Activated CD4-positive, alpha-beta T cell treated with anti-CD3 and anti-CD28 coated beads for 36 hours (primary cell): ENCODE measurements at places on chromosomes 6 and 20. TPM values are rescaled to one million over a fixed set of nuclear protein-coding genes. Genes with fewer than 3 reads are reported as not detected.

Gene SMPDL3A
- not detected for total RNA-seq

Gene ACTR5
- 8.4 TPM for total RNA-seq

Gene SDCBP2
- 3.2 TPM for total RNA-seq

Gene OOEP
- total RNA-seq: 0.55 TPM

Gene BEND3
- total RNA-seq: 5.5 TPM

Gene CALHM5
- total RNA-seq: not detected

Gene PACSIN1
- total RNA-seq: 0.07 TPM

GRCh38 chr20:19628570-19629134 is 129.4 kb upstream of the RIN2 start:
- H3K4me1 ChIP-seq: peaks cover 2% of the 10 kb centered on the region
- peak; percentile 72 for DNase-seq
- H3K27ac ChIP-seq: peak overlapping the region; percentile 45
- no peaks in the 10 kb centered on the region for H3K36me3 ChIP-seq

DNA sequence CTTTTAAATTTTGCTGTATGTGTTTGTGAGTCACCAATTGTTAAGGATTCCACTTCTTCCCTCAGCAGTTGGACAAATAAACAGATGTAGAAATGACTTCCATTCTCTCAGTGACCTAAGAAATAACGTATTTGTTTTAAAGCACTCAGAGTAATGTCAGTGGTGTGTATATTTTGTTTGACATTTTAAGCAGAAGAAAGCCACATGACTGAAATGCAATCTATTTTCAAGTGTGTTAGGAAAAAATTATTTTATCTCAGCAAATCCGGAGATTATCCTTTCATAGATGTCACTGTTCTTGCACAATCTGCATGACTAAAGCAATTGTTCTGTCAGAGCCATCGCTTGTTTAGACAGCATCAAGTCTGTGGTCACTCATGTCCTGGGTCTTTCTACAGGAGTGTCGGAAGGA is 77.1 kb downstream of the JAG1 start:
- no peak overlapping the region for H3K27ac ChIP-seq
- H3K36me3 ChIP-seq: peaks cover 24% of the 10 kb centered on the region
- no peak overlapping the region for H3K4me3 ChIP-seq
- no peaks in the 10 kb centered on the region for H3K27me3 ChIP-seq

DNA sequence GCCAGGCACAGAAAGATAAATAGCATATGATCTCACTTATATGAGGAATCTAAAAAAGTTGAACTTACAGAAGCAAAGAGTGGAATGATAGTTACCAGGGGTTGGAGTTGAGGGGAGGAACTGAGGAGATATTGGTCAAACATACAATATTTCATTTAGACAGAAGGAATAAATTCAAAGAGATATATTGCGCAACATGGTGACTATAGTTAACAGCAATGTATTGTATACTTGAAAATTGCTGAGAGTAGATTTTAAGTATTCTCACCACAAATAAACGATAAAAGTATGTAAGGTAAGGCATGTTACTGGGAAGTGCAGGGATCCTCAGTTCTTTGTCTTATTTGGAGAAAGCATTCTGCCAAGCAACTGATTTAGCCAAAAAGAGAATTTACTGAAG is 171.9 kb downstream of the LMBRD1 start:
- no peaks in the 10 kb centered on the region for H3K4me1 ChIP-seq
- H3K27ac ChIP-seq: no peak overlapping the region
- no peaks in the 10 kb centered on the region for H3K36me3 ChIP-seq
- DNase-seq: no peak
- no peak overlapping the region for H3K4me3 ChIP-seq

DNA sequence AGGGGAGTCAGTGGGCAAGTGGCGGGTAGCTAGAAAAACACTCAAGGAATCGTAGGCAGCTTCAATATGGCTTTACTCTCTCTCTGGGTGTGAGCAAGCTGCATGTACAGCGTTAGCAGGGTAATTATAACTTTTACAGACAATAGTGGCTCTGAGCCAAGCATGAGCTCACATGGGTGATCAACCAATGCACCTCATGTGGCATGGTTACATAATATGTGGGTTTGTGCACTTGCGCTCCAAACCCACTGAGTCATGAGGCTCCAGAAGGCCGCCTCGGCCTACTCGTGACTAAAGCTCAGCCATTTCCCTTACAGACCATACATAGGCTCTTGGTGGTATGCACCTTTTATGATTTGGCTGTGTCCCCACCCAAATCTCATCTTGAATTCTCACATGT is 78.4 kb upstream of the FBXL4 start:
- H3K27ac ChIP-seq: no peak overlapping the region
- H3K36me3 ChIP-seq: peaks cover 4% of the 10 kb centered on the region
- H3K4me1 ChIP-seq: no peaks in the 10 kb centered on the region
- no peaks in the 10 kb centered on the region for H3K27me3 ChIP-seq

DNA sequence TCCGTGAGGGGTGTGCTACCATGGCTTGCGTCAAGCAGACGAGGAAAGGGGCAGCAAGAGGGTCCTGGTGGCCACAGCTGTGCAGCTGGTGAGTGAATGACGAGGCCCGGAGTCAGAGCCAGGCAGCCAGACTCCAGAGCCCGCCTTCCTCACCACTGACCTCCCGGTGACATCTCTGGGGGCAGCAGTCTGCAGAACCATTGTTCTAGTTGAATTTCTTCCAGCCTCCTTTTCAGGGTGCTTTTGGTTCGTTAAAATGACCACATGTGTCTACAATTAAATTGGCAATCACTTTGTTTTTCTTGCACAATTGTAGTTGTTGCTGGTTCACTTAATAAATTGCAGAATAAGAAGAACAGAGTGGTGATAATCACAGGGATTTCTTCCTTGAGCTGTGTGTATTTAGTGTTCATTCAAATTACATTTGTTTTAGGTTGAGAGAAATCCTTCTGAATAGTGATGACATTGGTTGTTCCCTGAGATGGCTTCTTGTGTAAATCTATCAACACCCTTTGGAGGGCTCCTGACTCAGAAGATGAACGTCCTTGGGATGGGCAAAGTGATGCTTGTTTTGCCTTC is 96.4 kb downstream of the TULP4 start:
- DNase-seq: no peak
- no peaks in the 10 kb centered on the region for H3K27me3 ChIP-seq
- H3K4me1 ChIP-seq: peaks cover 2% of the 10 kb centered on the region
- H3K4me3 ChIP-seq: no peak overlapping the region
- H3K36me3 ChIP-seq: peaks cover 7% of the 10 kb centered on the region

DNA sequence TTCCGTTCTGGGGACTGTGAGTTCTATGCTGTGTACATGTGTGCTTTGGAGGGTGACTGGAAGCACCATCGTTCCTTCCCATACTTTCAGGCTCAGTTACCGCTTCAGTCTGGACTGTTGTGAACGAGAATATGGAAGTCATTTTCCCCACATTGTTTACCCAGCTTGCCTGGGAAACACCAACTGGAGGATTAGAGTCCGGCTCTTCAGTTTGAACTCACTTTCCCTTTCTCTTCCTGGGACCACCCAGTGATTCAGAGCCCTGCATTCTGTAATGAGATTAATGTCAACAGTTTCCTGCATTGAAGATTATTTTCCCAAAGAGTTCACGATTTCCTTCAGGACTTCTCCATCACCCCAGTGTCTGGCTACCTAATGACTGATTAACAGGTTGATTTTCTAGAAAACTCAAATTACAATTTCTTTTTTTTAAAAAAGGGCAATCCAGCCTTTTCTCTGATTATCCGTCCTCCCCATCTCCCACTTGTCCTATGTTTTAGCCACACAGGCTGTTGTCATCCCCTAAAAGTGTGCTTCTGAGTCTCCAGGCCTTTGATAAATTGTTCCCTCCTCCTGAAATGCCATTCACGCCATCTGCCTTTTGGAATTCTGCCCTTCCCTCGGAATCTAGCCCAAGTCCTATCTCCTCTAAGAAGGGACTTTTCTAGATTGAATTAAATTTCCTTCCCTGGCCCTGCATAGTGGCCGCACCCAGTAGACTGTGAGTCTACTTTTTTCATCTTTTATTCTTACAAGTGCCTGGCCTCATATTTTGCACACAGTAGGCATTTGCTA is 3.3 kb upstream of the TAGAP start:
- H3K4me1 ChIP-seq: peaks cover 41% of the 10 kb centered on the region
- peak overlapping the region; percentile 19 for H3K4me3 ChIP-seq
- H3K27me3 ChIP-seq: no peaks in the 10 kb centered on the region
- peaks cover 15% of the 10 kb centered on the region for H3K36me3 ChIP-seq
- no peak for DNase-seq
- peak overlapping the region; percentile 58 for H3K27ac ChIP-seq

DNA sequence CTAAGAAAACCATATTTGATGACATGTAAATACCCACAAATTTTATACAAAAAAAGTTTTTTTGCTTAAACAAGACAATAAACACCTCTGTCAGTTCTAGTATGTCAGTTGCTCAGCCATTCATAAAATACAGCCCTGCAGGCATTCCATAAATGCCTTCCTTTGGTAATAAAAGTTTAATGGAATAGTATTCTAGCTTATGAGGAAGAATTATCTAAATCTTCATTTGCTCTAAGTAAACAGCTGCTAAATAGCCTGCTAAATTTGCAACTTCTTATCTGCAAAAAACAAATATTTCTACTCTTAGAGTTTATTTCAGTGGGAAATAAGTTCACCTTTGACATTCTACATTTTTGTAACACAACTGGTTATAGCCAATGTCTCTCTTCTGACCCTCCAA is 108.8 kb downstream of the SMLR1 start:
- no peaks in the 10 kb centered on the region for H3K27me3 ChIP-seq
- no peak overlapping the region for H3K4me3 ChIP-seq
- no peak overlapping the region for H3K27ac ChIP-seq
- H3K36me3 ChIP-seq: peaks cover 1% of the 10 kb centered on the region
- no peaks in the 10 kb centered on the region for H3K4me1 ChIP-seq

GRCh38 chr6:169048865-169049205 is 204.8 kb downstream of the THBS2 start:
- no peak overlapping the region for H3K27ac ChIP-seq
- no peaks in the 10 kb centered on the region for H3K36me3 ChIP-seq
- DNase-seq: no peak
- peaks cover 9% of the 10 kb centered on the region for H3K27me3 ChIP-seq
- H3K4me3 ChIP-seq: no peak overlapping the region

- no peak overlapping the region for H3K4me3 ChIP-seq
- H3K27me3 ChIP-seq: no peaks in the 10 kb centered on the region
- peak; percentile 27 for DNase-seq
- H3K4me1 ChIP-seq: peaks cover 44% of the 10 kb centered on the region
Observed at GRCh38 chr6:144379356-144379755, 94.2 kb downstream of the UTRN start.

DNA sequence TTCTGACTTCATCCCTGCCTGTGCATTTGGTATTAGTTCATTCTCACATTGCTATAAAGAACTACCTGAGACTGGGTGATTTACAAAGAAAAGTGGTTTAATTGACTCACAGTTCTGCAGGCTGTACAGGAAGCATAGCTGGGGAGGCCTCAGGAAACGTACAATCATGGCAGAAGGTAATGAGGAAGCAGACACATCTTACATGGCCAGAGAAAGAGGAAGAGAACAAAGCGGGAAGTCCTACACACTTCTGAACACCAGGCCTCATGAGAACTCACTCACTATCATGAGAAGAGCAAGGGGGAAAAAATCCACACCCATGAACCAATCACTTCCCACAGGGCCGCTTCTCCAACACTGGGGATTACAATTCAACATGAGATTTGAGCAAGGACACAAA is 303.9 kb downstream of the CBLN4 start:
- no peaks in the 10 kb centered on the region for H3K36me3 ChIP-seq
- no peak overlapping the region for H3K4me3 ChIP-seq
- no peak for DNase-seq
- H3K27ac ChIP-seq: no peak overlapping the region
- H3K27me3 ChIP-seq: no peaks in the 10 kb centered on the region

DNA sequence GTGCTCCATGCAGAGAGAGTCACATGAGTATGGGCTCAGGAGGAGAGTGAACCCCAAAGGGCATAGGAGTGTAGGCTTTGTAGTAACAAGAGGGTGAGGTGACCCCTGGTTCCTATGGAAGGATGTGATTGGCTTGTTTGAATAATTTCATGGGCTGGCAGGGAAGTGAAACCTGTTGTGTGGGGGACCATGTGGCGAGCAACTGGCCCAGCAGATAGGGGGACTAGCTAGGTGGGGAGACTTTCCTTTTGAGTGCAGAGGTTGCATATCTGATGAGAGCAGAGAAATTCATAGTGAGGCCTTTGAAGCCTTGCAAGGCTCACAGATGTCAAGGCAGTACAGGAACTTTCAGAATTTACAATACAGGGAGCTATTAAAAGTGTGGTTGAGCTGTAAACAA is 247.9 kb upstream of the SLC35B3 start:
- H3K4me3 ChIP-seq: no peak overlapping the region
- no peaks in the 10 kb centered on the region for H3K4me1 ChIP-seq
- DNase-seq: no peak
- no peaks in the 10 kb centered on the region for H3K27me3 ChIP-seq
- no peaks in the 10 kb centered on the region for H3K36me3 ChIP-seq

DNA sequence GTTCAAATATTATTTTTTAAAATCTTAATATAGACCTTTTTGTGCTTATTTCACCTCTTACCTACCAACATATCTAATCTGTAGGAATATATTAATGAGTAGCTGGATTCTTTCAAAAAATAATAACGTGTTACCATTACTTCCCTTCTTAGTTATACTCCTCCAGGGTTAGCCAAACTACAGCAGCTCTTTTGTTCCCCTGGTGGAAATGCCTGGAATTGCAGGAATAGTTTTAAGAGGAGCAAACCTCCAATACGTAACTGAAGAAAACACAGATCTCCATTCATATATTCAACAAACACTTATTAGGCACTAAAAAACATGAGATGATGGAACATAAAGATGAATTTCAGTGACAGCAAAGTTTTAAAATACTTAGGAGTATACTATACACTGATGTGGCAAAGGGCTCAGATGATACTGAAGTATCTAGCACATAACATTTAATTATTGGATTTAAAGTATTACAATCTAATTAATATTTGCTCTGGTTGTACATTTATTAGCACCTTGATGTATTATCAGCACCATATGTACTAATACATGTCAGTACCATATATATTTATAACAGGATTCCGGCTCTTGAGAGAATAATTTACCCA is 78.3 kb downstream of the TBX18 start:
- no peak overlapping the region for H3K4me3 ChIP-seq
- no peaks in the 10 kb centered on the region for H3K27me3 ChIP-seq
- H3K27ac ChIP-seq: no peak overlapping the region
- no peaks in the 10 kb centered on the region for H3K36me3 ChIP-seq

GRCh38 chr6:161660666-161661571 is 387.1 kb upstream of the AGPAT4 start:
- DNase-seq: peak; percentile 24
- H3K4me3 ChIP-seq: no peak overlapping the region
- no peaks in the 10 kb centered on the region for H3K27me3 ChIP-seq
- H3K27ac ChIP-seq: no peak overlapping the region

DNA sequence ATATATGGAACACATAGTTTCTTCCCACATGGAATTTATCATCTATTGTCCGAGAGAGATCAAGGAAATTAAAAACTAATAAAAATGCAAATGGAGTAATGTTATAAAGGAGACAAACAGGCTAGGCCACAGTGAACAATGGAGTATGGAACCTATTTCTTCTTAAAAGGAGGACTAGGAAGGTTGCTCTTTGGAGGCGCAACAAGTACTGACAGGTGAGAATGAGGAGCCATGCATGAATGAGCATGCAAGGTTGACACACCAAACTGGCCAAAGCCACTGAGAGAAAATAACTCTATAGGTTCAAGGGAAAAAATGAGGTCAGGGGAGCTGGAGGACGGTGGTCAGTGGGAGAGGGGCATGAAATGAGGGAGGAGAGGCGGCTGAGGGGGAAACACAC is 40.9 kb downstream of the PSMB1 start:
- no peak overlapping the region for H3K4me3 ChIP-seq
- no peaks in the 10 kb centered on the region for H3K36me3 ChIP-seq
- H3K27me3 ChIP-seq: peaks cover 26% of the 10 kb centered on the region
